ENCODE measurements at places on chromosomes 1 and 21. TPM values are rescaled to one million over a fixed set of nuclear protein-coding genes. Genes with fewer than 3 reads are reported as not detected.

DNA sequence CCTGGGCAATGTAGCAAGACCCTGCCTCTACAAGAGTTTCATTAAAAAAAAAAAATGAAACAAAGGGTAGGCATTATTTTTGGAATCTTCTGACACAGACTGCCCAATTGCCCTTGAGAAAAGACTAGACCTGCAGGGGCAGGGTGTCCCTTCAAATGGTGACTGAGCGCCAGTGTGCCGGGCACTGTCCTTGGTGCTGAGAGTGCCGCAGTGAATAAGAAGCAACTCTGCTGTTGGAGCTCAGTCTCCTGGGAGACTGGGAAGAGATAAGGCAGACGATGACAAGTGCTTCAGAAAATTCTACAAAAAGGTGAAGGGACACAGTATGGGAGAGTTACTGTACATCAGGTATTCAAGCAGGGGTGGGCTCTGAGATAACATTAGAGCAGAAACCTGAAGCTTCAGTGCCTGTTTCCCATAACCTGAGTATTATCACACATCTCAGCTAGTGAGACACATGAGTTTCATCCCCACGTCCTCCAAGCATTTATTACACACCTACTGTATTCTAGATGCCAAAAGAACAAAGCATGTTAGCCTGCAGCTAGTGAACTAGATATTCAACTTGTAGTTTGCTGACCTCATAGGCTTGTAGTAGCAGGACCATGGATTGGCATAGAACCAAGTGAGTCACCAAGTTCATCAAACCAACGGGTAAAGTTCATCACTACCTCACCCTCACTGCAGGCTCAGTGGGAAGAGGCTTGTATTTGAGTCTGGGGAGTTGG lies 18.4 kb upstream of the RPL11 start:
- peak; percentile 52 for DNase-seq

- no peak for DNase-seq
Observed at GRCh38 chr1:2112280-2112701, 62.1 kb downstream of the PRKCZ start.

DNA sequence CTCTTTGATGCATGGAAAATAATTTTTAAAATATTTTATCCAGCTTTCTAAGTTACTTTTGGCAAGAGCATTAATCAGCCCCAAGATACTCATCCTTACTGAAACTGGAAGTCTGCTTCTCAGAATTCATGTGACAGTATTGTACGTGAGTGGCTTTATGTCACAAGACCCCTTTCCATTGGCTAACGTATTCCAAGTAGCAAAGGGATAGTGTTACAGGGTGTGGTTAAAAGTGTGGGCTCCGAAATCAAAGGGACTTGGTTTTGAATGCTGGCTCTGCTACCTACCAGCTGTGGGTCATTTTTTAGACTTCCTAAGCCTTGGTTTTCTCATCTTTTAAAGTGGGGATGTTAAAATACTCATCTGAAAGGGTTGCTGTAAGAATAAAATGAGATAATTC lies 91.7 kb downstream of the RHOU start:
- DNase-seq = no peak

- peak; percentile 74 for DNase-seq
Observed at GRCh38 chr1:160400223-160400645, at the start of gene VANGL2. TSS of gene VANGL2 (plus strand) at chr1:160400564. CDS start at chr1:160415838, 15,274 bp downstream.

DNA sequence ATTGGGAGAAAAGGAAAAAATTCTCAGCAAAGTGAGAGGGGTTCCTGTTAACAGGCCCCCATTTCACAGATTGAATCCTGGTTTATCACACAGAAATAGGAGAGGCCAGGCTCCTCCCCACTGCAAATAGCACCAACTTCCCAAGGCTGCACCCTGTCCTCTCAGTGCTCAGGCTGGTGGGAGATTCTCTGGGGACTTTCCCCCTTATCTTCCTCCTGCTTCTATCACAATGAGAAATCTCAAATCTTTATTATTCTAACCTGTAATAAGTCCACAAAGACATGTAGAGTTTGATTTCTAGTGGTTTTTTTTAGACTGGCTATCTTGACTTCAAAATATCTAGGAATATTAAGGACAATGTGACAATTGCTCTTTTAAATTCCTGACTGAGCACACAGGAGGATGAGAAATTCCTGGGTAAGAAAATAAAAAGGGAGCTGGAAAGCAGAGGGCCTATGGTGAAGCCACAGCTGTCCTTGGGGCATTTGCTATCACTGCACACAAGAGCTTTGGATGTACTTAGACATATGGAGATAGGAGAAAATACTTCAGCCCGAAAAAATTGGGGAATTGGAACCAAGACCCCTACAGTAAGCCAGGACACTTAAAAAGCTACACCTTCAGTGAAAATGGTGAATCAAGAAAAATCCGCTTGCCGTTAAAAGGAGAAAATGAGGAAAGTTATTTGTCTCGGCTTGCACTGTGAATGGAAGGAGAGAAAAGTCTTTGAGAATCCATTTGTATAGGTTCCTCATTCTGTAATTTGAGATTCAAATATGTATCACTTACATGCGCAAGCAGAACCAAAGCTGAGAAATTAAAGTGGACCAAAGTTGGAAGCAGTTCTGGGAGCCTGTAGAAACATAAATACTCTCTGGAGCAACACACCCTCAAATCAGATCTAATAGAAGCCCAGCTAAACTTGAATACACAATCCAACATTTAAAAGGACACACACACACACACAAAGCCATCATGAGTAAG lies 65.9 kb upstream of the C1orf105 start:
- DNase-seq = no peak

GRCh38 chr1:162185314-162186025 lies 116.0 kb downstream of the NOS1AP start:
- no peak for DNase-seq

- no peak for DNase-seq
Observed at GRCh38 chr1:6275826-6276782, 15.2 kb upstream of the GPR153 start.

DNA sequence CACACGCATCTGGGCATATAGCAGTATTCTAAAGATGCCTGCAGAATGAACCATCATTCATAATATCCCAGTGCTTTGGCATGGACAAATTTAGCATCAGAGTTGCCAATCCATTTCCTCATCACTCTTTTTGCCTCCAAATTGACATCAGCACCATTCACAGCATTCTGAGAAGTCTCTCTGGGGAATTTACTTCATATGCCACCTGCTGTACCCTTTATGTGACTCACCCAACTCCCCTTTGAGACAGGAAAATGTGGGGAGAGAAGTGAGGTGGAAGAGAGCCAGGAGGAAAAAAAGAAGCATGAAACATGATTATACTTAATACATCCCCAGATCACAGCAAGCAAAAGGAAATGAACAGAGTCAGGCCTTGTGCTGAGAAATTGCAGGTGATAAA lies 37.4 kb downstream of the RAB3B start:
- DNase-seq = no peak

DNA sequence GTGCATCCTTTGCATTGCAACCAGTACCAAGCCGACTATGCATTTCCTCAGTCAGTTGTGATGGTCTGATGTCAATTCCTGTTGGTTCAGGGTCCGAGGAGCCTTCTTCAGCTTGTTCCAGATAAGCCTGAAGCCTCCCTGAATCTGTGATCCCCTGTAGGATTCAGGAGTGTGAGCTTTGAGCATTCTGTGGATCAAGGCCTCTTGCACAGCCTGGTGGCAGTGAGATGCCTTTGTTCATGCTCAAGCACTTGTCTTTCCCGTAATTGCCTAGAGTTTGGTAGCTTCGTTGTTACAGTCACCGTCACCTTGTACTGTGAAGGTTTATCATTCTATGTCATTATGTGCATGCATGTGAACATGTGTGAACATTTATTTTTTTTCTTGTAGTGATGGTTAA lies 103.5 kb downstream of the PBX1 start:
- DNase-seq = no peak

The OR2M3 gene
- total RNA-seq = 0.35 TPM

The SH2D5 gene
- 1.1 TPM for total RNA-seq

- DNase-seq = peak; percentile 63
Observed at GRCh38 chr1:229625071-229625914, 629 bp downstream of the TAF5L start.

The MCOLN3 gene
- 8.4 TPM for total RNA-seq

DNA sequence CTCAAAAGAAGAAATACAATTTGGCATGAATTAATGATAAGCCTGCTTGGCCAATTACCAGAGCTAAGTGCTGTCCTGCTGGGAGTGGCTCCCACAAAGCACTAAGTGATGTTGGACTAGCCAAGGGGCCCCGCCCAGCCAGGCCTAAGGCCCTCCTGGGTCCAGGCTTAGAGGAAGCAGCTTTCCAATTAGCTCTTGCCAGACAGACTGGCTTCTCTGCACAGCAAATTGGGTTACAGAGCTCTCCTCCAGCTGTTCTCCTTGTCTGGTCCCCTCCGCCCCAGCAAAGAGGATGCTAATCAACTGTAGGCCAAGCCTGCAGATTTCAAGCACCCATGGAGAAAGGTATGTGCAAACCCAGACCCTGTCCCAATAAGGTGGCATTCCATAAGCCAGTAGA lies 151.9 kb downstream of the DMRTA2 start:
- no peak for DNase-seq

GRCh38 chr1:14732728-14733047 lies 134.2 kb downstream of the KAZN start:
- no peak for DNase-seq

DNA sequence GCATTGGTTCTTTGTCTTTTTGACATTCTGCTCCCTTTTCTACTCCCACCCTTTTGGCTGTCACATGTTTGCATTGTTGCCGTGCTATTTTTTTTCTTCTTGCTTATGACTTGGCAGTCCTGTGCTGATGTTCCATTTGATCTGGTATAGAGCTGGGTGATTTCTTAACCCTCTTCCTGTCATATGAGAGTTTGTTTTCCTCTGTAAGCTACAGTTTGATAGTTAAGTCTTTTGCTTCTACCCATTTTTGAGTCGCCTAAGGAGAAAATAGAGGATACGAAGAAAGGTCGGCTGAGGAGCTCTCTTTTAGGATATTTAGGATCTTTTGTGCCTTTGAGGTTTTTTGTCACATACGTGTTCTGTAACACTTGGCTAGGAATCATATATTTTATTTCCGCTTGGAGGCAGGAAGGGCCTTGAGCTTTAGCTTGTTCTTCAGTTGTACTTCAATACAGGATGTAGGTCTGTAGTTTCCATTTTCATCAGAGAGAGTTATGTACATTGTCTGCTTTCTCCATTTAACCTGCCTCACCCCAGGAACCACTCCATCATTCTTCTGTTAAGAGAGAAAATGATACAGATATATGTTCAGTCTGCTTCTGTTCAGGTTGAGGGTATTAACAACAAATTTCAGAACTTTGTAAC lies 150.7 kb downstream of the BACH1 start:
- no peak for DNase-seq

- DNase-seq = no peak
Observed at GRCh38 chr1:75765697-75766355, 20.2 kb upstream of the RABGGTB start.

The GPR25 gene
- total RNA-seq = not detected

The WDR47 gene
- 6.4 TPM for total RNA-seq

DNA sequence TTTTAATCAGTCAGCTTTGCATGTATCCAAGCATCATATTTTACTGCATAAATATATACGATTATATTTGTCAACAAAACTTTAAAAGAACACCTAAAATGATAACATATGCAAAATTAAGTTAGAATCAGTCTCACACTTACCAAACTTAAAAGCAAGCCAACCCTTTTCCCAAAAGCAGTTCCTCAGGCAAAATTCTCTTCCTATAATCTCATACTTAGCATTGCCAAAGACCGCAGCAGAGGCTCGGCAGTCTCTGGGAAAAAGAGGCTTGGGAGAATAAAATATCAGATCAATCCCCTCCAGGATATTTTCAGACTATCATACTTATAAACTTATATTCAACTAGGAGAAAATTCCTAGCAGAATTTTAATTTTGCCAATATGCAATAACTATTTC lies 93.2 kb upstream of the RGS18 start:
- DNase-seq = no peak

DNA sequence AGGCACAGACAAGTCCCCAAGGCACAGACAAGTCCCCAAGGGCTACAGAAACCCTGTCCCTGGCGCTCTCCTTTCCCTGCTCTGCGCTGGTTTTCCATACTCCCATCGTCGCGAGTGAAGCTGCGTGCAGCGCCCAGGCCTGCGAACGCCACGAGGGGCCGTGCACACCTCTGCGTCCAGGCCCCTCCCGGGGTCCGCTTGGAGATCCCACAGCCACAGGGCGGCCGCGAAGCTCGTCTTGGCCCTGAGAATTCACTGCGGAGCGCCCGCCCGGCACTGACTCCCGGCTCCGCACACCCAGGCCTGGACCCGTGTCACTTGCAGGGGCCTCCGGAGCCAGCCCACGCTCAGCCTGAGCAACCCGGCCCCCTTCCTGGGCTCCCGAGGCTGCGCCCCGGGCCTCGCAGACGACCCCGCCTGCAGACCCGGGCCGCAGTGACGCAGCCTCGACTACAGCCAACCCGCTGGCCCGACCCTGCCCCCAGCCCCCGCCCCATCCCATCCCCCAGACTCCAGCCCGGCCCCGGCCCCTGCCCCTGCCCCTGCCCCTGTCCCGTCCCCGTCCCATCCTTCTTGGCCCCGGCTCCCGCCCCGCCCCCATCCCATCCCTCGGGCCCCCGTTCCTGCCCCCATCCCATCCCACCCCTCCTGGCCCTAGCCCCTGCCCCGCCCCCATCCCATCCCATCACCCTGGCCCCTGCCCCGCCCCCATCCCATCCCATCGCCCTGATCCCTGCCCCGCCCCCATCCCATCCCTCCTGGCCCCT lies 841 bp downstream of the POFUT2 start:
- DNase-seq = no peak

DNA sequence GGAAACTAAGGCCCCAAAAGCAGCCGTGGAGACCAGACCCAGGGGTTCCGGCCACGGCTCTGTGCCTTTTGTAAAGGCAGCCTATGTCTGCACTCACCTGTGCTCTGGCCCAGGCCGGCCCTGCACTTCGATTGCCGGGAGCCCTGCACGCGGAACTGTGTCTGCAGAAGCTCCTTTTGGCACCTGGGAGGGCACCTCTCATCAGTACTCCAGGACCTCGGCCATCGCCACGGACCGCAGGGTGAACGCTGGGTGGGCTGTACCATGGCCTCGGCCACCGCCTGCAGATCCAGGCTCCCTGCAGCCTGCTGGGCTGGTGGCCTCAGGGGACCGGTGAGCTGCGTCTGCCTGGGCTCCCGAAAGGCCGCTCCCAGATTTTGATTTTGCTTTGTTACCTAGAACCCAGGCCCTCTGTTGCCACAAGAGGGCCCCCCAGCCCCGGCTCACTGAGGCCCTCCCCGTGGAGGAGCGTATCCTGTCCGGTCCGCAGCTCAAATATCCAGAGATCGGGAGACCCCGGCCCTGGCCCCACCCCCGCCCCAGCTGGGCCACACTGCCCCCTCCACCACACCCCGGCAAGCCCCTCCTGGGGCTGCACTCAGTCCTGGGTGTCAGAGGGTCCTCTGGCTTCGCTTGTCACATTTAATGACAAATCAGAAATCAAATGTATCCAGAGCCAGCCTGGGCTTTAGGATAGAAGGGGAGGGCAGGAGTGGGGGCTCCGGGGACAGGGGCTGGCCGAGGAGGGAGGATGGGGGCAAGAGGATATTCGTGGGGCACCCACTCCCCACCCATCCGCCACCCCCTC lies 60.2 kb upstream of the PDE9A start:
- DNase-seq = peak; percentile 65

The ENO1 gene
- 1,902 TPM for total RNA-seq

The TMCC2 gene
- 0.80 TPM for total RNA-seq

The MYOG gene
- total RNA-seq = not detected

- DNase-seq = no peak
Observed at GRCh38 chr1:225361176-225361575, 66.7 kb downstream of the LBR start.
